Tibial artery (tissue), 4 donors: ENCODE measurements at places on chromosomes 3 and 15.

DNA sequence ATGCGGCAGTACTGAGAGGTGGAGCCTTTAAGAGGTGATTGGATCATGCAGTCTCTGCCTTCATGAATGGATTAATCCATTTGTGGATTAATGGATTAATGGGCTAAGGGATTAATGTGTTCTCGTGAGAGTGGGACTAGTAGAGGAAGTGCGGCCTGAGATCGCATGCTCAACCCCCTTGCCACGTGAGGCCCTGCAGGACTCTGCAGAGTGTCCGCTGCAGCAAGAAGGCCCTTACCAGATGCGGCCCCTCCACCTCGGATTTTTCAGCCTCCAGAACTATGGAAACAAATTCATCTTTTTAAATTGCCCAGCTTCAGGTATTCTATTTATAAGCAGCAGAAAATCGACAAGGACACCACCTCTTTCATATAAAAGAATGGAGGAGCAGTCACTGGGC is 148.8 kb downstream of the TPRA1 start:
- no peak for DNase-seq

GRCh38 chr3:171495413-171495812 is 35.2 kb upstream of the TNIK start:
- no peak for DNase-seq

DNA sequence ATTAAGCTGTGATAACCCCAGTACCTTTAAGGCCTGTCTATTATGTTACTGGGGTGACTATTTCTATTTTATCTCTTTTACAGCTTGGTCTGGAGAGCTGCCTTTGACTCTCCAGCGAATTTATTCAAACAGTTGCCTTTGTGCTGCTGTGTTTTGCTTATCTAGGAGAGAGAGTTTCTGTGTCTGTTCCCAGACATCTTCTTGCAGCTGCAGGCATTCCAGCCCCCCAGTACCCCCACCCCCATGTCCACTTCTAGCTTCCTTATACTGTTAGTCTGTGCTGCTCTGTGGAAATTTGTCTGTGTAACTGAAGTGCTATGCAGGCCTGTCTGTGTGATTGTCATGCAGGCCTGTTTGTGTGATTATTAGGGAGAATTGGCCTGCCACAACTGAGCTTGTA is 713.7 kb upstream of the SEMA6D start:
- no peak for DNase-seq

- peak; percentile 75 for DNase-seq
Measured at GRCh38 chr3:107430996-107431245, 53.7 kb downstream of the CCDC54 start.

- DNase-seq = no peak
Measured at GRCh38 chr15:26260517-26261133, 397.5 kb upstream of the ATP10A start.

DNA sequence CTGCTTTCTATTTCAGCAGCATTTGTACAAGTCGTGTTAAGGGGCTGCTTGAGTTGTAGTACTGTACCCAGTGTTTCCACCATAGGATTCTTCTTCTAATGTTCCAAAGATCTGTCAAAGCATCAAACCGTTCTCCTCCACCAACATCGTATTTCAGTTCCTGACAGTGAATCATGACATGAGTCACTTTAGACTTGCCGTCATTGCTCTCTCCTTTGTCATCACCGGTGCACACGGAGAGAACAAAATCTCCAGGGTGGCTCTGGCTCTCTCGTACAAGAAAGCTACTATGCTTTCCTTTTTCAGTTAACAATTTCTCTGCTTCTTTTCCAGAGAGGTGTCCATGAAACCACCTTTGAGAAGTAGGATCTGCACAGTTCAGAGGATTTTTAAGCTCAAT is 270.9 kb upstream of the CCDC54 start:
- DNase-seq = no peak

DNA sequence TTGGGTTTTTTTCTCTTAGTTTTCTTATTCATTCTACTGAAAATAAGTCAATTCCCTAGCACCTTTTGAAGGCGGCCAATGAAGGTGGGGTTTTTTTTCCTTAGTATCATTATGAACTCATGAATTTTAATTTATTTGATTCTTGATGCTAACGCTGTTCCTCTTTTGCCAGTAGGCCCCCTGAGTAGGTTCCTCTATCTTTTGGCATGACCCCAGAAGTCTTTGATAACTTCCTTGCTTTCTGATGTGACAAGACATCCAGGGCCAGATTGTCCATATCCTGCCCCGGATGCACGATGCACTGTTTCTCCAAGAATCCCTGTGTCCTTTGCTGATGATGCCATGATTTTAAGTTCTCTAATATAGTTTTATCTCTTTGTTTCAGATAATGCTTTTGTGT is 20.6 kb downstream of the LRRK1 start:
- no peak for DNase-seq

DNA sequence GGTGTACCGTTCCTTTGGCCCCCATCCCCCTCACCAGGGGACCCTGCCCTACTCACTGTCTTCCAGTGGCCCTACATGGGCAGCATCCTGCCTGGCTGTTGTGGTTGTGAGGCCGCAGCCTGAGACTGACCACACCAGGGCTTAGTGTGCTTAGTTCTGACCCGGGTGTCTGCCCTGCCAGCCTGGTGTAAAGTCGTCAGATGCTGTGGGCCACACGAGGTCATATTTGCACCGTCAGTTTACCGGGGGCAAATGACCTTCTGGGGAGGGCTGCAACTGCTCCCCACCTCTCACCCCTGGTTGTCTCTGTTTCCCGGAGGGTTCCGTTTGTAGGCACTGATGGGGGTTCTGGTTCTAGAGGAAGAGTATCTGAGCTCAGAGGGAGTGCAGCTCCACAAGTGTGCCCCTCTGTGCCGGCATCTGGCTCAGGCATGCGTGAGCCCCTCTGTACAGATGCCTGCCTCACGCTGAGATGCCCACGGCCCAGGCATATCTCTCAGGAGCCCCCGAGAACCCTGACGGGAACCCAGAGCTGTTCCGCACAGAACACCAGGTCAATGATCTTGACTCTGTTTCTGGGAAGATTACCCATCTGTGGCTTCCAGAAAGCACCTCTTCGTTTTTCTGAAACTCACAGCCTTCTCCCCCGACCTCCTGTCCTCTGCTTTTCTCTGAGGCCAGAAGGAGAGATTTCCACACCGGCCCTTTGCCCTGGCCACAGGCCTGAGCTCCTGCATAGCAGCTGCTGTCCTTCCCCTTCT is 19.2 kb downstream of the KLF13 start:
- DNase-seq = no peak

- no peak for DNase-seq
Measured at GRCh38 chr3:171904829-171905228, 61.7 kb downstream of the TMEM212 start.

- peak; percentile 57 for DNase-seq
Measured at GRCh38 chr3:184378651-184379357, 797 bp upstream of the THPO start.

- no peak for DNase-seq
Measured at GRCh38 chr15:98433856-98434255, 214.5 kb upstream of the IGF1R start.

GRCh38 chr15:93144463-93145236 is 55.6 kb upstream of the RGMA start:
- no peak for DNase-seq

DNA sequence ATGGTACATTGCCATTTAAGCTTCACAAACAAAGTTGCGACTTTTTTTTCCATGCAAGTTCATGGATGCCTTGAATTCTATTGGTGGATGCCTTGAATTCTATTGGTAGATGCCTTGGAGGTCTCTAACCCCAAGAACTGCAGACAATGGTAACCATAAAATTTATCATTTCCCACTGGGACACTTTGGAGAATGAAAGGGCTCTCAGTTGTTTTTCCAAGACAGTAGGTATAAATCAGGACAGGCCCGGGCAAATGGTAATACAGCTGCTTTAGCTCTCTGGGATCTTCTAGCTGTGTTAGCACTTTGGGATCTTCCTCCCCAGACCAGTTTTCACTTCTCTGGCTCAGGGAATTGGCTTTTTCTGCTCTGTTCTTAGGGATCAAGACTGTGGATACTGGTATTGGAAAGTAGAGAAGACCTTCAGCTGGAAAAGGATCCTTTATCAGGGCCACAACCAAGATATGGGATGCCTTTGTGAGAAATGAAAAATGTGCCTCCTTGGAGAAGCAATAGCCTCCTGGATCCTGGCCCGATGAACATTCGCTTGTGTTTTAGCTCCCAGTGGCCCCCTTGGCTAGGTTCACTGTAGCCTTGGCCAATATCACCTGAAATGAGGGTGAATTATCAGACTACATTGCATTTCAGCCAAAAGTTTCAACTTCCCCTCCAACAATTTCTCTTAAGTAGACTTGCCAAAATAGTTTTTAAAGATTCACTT is 8.3 kb downstream of the LRRC3B start:
- no peak for DNase-seq

DNA sequence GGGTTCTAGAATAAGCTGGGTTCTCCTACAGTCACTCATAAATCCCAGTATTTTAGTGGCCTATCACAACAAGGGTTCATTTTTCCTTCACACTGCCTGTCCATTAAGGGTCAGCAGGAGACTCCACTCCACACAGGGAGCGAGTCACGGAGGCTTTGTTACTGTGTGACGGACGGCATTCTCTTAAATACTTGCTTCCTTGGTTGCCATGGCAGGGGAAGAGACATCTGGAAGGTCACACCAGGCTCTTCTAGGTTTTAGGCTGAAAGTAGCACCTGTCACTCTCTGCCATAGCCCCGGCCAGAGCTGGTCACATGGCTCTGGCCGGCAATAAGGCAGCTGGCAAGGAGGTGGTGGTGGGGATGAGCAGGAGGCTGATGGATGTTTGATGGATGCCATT is 89.4 kb upstream of the ANKRD34C start:
- DNase-seq = no peak

DNA sequence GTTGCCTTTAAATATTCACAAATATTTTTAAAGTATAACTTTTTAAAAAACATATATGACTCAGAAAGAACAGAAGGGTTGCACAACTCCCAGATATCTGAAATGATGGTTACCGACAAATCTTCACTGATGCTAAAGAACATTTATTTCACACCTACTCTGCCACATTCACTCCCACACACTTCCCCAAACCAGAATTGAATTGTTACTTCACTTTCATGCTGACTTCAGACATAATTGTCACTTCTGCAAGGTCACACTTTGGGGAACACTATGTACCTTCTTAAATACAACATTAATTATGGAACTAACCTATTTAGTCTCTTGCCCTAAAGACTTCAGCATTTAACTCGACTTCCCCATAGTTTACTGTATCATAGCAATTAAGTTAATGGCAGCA is 795.1 kb downstream of the FHIT start:
- no peak for DNase-seq

GRCh38 chr3:129598484-129598883 is 8.0 kb downstream of the PLXND1 start:
- no peak for DNase-seq

- DNase-seq = no peak
Measured at GRCh38 chr3:2879023-2879422, 231.2 kb downstream of the IL5RA start.

DNA sequence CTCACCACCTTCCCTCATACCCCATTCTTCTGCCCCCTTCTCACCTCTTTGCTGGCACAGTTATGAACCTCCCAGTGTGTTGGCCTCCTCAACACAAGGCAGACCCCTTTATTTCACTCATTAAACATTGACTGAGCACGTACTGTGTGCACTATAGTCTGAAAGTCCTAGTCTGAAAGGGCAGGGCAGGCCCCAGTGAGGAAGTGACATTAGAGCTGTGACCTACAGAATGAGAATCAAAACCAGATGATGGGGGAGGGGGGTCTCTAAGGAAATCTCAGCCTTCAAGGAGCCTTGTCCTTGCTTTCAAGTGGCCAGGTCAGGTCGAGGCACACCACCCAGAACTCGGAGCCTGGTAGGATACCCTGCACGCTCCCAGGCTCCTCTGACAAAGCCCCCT is 3.5 kb downstream of the SLC28A1 start:
- no peak for DNase-seq
